ENCODE measurements at places on chromosomes 2 and 18. TPM values are rescaled to one million over a fixed set of nuclear protein-coding genes. Genes with fewer than 3 reads are reported as not detected.

DNA sequence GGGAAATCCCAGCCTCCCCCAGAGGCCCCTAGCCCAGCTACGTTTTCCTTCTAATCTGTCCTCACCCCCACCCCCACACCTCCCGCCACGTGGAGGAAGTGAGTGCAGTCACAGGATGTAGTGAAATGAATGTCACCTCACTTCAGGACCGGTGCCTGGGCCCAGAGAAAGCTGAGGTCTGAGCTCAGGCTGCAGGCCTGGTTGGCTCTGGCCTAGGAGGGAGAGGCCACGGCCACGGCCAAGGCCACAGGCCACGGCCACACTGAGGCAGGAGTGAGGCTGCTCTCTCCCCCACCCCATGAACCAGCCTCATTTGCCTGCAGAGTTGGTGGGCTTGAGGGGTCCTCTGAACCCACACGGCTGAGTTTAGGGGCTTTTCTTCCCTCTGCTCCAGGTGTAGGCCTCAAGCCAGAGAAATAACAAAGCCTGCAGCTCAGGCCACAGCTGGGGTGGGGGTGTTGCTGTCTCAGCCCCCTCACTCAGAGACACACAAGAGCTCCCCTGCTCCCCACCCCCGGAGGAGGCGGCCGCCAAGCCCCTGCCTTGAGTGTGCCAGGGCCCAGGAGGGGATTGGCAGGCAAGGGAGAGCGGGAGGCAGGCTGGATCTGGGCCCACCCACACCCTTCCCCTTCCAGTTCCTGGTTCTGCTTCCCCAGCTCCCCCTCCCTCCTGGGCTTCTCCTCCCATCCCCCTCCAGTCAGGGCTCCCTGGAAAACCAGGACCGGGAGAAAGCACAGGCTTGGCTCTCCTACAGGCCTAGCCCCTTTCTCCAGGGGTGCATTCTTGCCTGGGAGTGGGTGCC is 27.0 kb downstream of the DNMT3A start:
- peak; percentile 88 for DNase-seq

- DNase-seq, result no peak
Observed at GRCh38 chr2:20040489-20041172, 10.8 kb downstream of the LAPTM4A start.

- DNase-seq, result no peak
Observed at GRCh38 chr2:9238591-9239326, 32.1 kb downstream of the ASAP2 start.

Gene SLC19A3
- total RNA-seq, result not detected

DNA sequence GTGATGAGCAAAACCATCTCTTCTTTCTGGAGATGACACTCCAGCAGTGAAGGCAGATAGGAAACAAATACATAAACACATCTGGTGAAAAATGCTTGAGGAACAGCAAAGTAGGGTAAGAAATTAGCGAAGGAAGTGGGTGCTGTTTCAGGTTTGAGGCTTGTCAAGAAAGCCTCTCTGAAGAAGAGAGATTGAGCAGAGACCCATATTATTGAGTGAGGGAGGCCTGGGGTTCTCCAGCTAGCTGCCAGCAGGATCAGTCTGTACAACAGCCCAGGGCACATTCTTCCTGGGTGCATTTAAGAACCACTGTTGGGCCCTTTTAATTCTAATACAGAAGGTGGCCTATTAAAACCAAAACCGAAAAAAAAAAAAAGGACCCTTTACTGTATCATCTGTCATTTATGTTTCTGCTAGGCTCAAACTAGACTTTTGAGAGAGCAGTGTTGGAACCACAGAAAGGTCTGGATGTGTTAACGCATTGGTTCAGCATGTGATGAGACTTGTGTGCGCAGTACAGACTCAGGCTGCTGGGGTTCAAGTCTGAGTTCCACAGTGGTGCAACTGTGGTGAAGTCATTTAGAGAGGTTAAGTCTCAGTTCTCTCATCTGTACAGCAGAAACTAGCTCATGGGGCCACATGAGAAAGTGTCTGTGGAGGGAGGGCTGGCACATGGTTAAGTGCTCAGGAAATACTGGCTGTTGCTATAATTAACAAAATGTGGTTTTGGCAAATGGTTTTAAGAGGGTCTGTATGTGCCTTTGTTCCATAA is 28.9 kb downstream of the MGAT5 start:
- peak; percentile 73 for DNase-seq

DNA sequence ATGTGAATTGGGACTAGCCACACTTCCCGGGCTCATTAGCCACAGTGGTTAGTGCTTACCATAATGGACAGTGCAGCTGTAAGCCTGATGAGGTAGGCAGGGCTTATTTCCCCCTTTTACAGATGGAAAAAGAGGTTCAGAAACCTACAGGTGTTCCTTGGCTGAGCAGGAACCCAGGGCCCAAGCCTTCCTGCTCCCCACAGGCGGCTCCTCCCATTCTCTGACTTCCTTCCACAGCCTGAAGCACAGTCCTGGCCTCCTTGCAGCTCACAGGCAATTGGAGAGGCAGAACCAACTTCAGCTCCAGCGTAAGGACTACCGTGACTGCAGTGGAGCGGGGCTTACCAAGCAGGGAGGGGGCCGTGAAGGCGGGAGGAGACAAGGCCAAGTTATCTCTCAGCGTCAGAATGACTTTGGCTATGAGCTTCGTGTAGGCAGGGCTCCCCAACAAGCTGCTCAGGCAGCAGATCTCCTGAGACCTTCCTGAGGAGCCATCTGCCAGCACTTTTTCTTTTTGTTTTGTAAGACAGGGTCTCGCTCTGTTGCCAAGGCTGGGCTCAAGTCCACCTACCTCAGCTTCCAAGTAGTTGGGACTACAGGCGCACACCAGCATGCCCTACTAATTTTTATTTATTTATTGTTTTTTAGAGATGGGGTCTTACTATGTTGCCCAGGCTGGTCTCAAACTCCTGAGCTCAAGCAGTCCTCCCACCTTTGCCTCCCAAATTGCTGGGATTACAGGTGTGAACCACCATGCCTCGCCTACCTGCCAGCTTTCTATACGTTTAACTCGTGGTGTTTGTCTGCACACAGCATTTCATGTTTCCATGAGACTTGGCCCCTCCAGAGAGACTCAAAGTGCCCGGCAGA is 34.2 kb upstream of the NT5DC4 start:
- DNase-seq, result no peak

DNA sequence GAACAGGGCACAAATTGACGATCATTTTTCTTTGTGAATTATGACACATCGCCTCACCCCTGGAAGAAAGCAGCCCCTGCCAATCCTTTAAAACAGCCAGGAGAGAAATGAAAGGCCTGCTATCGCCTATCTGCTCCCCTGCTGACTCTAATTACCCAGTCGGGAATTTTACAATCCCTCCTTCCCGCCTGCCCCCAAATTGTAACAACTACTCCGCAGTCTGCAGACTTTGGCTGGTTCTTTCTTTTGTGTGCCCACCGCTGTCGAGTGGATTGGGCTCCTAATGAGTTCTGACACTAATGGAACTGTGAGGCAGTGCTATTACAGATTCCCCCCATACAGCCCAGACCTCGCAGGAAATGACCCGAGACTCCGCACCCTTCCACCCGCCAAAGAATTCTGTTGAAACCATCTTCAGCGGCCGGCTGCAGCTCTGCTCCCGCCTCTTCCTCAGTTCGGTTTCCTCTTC is 281.2 kb upstream of the PARD3B start:
- DNase-seq, result no peak

DNA sequence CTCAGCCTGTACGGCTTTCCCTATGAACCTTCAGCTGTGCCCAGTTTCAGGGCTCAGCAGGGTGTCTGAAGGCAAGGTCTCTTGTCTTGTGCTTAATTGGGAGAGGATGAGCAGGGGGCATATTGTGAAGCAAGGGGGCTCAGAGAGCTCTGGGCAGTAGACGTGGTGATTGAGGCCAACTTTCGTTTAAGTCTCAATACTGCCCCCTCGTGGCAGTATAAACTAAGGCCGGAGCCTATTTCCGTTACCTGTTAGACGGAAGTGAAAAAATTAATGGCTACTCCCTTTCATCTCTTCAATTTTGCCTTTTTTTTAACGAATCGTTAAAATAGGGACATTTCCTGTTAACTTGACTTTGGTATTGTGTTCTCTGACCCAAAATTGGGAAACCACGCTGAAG is 193.4 kb downstream of the TDRD15 start:
- DNase-seq, result peak; percentile 49

DNA sequence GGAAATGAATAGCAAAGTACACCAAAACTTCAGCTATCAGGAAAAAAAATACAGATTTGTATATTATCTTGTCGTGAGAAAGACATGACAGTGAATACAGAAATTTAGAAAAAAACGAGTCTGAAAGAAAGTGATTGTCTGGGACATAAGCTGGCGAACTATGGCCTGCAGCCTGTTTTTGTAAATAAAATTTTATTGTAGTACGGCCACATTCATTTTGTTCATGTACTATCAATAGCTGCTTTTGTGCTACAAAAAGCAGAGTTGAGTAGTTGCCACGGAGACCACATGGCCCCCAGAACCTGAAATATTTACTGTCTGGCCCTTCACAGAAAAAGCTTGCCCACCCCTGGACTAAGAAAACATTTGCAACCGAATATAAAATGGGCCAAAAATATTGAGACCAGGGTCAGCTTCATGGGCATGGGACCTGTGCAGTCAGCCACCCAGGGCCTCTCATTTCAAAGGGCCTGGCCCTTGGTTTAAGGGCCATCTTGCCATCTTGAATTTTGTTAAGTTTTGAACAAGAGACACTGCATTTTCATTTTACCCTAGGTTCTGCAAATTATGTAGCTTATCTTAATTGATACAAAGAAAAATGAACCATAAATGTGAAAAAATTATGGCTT is 17.9 kb downstream of the ANTXR1 start:
- no peak for DNase-seq

Gene HTRA2
- 49.4 TPM for total RNA-seq

Gene ZC3H6
- 9.0 TPM for total RNA-seq

GRCh38 chr18:13635046-13635445 is 91.3 kb downstream of the FAM210A start:
- no peak for DNase-seq

GRCh38 chr2:238108423-238109183 is 8.5 kb downstream of the ESPNL start:
- peak; percentile 62 for DNase-seq

DNA sequence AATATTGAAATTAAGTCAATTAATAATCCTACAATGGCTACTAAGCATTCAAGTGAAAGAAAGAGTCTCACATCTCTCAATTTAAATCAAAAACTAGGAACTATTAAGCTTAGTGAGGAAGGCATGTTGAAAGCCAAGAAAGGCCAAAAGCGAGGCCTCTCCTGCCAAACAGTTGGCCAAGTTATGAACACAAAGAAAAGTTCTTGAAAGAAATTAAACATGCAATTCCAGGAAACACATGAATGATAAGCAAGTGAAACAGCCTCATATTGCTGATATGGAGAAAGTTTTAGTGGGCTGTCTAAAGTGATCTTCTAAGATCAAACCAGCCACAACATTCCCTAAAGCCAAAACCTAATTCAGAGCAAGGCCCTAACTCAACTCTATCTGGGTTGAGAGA is 11.8 kb downstream of the RDH14 start:
- DNase-seq, result no peak

DNA sequence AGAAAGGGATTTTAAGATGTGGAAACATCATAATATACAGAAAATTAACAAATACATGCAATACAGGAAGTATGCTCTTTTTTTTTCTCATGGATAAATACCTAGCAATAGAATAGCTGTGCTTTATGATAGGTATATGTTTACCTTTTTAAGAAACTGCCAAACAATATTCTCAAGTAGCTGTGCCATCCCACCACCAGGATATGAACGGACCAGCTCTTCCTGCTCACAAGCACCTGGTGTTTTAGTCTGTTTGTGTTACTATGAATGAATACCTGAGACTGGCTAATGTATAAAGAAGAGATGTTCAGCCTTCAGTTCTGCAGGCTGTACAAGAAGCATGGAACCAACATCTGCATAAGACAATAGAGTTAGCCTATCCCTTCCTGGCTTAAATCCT is 19.9 kb upstream of the UGT1A8 start:
- DNase-seq, result no peak

- DNase-seq, result no peak
Observed at GRCh38 chr18:40447820-40448219, 1507.2 kb upstream of the PIK3C3 start.

GRCh38 chr2:55019526-55020258 is 30.6 kb downstream of the RTN4 start:
- DNase-seq, result no peak

DNA sequence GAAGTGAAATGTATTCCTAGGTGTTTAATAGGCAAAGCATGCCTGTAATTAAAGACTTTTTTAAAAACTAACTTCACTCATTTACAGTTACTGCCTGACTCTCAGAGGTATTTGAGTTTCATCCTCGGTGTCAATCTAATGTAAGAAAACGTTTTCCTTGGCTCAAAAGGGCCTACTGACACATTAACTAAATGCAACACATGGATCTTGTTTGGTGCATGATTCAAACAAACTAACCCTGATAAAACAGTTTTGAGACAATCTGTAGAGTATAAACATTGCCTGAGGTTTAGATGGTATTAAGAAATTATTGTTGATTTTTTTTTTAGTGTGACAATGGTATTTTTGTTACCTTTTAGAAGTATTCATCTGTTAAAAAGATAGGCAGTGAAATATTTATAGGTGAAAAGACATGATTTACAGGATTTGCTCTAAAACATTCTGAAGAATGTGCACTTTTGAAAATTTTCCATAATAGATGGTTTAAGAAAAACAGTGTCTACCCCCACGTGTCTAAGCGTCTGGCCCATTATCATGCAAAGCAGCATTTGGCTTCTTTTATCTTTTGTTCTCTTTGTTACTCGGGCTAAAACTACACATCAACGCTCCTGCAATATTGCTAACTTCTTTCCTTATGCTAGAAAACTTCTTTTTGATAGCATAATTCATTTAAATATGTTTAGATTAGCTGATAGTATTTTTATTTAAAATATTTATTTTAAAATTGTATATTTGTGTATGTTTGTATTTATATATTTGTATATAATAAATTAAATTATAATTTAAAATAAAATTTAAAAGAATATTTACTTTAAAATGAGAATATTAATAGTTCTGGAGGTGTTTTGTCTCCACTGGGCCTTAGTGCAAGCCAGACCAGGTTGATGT is 160.2 kb upstream of the NDUFV2 start:
- no peak for DNase-seq

Gene BMP10
- total RNA-seq, result not detected

DNA sequence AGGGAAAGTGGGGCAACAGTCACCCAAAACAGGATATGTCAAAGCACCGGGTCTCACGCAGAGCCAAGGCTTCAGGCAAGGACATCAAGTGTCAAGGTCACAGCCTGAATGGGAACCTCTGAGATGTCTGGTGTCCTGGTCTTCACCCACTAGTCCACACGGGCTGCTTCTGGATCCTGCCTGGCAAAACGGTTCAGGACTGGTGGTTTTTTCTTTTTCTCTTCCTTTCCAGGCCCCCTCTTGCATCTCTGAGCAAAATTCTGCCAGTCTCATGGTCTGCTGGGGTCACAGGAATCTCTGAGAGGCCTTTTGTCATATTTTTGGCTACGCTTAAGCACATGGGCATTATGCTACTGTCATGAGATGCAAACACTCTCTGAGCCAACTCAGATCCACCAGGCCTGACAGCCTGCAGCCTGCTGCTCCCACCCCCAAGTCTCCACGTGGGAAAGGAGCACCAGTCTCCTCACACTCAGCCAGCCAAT is 518.2 kb upstream of the ZEB2 start:
- no peak for DNase-seq

- peak; percentile 26 for DNase-seq
Observed at GRCh38 chr18:49127471-49128190, 176.9 kb upstream of the SMAD7 start.

Gene DLX1
- total RNA-seq, result not detected

Gene RUFY4
- 0.55 TPM for total RNA-seq

Gene RTP5
- not detected for total RNA-seq

Data from activated CD8-positive, alpha-beta T cell treated with anti-CD3 and anti-CD28 coated beads, Interleukin-2, amount 10 ng/mL, durations not matched to agents 7 days and 5 days (primary cell).